ENCODE measurements at places on chromosomes 12 and 14.
A peak's percentile ranks its signal among the peaks of the same experiment; 100 is the strongest.

GRCh38 chr12:47021298-47021697, 58.1 kb upstream of the PCED1B start:
- DNase-seq, result peak; percentile 77

GRCh38 chr14:75260025-75260763, 18.4 kb upstream of the FOS start:
- no peak for DNase-seq

DNA sequence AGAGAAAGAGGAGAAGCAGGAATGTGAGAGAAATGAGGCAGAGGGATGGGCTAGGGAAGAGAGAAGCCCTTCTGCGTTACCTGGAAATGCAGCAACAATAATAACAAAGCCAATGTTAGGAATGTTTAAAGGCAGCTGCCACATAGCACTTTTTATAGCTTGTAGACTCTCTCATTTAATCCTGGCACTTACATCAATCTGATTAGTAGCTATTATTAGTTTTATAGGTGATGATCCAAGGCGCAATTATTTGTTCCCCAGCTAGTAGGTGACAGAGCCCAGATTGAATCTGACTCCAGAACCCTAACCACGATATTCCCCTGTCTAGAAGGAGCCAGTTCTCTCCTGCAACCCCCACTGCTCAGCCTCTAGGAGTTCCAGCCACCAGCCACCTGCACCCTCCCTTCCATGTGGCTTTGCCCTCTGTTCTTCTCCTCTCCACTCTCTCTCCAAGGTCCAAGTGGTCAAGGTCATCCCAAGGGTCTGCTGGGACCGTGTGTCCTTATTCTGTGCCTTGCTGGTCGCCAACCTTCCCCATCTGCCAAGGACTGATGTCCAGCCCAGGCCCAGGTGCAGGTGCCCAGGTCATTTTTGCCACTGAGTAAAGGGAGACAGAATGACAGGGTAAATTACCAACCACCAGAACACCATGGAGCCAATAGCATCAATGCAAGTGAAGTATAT, 29.4 kb upstream of the CIPC start:
- no peak for DNase-seq

- no peak for DNase-seq
Measured at GRCh38 chr12:122250047-122250446, 16.2 kb downstream of the VPS33A start.

GRCh38 chr14:102625564-102626296, 33.3 kb downstream of the RCOR1 start:
- no peak for DNase-seq

GRCh38 chr14:59148334-59148900, 40.0 kb upstream of the DAAM1 start:
- peak; percentile 33 for DNase-seq

GRCh38 chr14:33602396-33602795, 348.5 kb downstream of the EGLN3 start:
- no peak for DNase-seq

DNA sequence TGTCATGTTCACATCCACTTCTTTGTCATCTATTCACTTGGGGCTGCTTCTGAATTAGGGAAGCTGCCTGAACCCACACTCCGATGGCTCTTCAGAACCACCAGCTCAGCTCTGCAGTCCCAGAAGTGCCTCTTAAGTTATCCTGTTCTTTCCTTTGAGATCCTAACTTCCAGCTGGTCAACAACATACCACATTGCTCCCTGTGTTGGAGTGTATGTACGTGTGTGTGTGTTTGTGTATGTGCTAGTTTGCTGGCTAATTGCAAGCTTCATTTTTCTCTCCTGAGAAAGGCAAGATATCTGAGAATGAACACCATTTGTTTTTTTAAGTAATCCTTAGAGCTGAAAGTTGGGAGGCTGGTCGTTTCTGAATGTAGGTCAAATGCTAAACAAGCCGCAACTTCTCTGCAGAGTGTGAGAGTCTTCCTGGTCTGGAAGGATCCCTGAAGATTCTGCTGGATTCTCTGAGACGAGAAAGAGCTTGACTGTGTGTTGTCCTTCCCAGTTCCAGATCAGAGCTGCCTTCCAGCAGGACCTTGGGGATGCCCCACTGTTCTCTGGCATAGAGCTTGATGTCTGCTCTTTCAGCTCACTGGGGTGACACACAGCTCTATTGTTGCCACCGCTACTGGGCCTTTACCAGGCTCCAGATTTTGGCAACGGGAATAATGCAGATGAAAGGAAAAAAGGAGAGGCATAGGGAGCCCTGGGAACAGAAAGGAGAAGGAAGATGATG, 839 bp downstream of the GSG1 start:
- no peak for DNase-seq

- DNase-seq, result peak; percentile 79
Measured at GRCh38 chr12:120235369-120236323, 29.9 kb downstream of the PXN start.

DNA sequence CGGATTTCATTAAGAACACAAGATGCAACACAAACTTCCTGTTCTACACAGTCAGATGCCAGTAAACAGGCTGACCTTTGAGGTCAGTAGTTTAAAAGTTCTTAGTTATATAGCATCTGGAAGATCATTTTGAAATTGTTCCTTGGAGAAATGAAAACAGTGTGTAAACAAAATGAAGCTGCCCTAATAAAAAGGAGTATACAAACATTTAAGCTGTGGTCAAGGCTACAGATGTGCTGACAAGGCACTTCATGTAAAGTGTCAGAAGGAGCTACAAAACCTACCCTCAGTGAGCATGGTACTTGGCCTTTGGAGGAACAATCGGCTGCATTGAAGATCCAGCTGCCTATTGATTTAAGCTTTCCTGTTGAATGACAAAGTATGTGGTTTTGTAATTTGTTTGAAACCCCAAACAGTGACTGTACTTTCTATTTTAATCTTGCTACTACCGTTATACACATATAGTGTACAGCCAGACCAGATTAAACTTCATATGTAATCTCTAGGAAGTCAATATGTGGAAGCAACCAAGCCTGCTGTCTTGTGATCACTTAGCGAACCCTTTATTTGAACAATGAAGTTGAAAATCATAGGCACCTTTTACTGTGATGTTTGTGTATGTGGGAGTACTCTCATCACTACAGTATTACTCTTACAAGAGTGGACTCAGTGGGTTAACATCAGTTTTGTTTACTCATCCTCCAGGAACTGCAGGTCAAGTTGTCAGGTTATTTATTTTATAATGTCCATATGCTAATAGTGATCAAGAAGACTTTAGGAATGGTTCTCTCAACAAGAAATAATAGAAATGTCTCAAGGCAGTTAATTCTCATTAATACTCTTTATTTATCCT, 13.5 kb downstream of the PTGER2 start:
- no peak for DNase-seq

GRCh38 chr12:54075974-54076373, 22.3 kb downstream of the HOXC4 start:
- no peak for DNase-seq

DNA sequence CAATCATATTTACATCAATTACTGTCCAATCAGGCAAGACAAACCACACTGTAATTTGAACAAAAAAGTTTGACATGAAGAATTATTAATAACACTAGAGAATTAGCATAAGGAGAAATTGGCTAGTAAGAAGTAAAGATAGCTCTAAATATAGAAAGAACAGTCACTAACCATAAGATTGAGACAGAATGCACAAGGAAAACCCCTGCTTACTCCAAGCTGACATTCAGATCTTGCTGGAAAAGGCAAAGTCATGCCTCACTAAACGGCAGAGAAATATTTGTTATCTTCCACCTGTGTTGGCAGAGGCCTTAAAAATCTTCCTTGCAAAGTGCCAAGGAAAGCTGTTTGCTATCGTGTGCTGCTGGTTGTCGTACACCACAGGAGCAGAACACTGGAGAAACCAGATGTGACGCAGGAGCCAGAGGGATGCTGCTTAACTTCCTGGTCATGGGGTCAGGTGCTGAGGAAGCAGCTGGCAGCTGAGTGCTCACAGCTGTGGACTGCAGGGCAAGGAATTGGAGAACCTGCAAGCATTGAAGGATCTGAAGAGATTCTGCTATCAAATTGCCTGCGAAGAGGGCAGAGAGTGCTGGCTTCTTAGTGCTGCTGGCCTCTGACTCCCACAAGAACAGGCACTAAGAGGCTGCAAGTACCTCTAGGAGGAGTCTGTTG, 1323.3 kb downstream of the LRFN5 start:
- no peak for DNase-seq

DNA sequence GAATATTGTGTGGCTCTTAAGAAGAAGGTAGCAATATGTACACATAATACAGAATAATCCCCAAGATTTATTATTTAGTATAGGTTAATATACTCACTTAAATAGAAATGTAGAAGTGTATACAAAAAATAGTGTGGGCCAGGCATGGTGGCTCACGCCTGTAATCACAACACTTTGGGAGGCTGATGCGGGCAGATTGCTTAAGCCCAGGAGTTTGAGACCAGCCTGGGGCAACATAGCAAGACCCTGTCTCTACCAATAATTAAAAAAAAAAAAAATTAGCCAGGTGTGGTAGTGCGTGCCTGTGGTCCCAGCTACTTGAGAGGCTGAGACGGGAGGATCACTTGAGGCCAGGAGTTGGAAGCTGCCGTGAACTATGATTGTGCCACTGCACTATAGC, 15.3 kb upstream of the HVCN1 start:
- no peak for DNase-seq

- no peak for DNase-seq
Measured at GRCh38 chr14:43359317-43359716, 1147.8 kb downstream of the FSCB start.

DNA sequence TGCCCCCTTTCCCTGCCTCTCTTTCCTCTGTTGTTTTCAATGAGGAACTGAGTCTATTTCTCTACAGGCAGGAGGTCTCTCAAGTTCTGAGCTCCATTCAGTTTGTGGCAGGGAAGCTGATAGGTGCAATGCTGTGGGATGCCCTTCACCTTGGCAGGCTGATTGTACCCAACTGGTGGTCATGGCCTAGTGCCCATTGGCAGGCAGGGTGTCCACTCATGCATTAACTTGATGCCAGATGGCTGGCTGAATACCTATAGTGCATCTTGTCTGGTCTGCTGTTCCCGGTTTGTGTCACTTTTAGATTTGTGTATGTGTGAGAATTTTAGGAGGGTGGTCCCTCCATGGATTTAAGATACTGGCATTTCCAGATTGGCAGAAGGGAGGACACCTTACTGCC, 20.0 kb upstream of the ITGA5 start:
- no peak for DNase-seq

DNA sequence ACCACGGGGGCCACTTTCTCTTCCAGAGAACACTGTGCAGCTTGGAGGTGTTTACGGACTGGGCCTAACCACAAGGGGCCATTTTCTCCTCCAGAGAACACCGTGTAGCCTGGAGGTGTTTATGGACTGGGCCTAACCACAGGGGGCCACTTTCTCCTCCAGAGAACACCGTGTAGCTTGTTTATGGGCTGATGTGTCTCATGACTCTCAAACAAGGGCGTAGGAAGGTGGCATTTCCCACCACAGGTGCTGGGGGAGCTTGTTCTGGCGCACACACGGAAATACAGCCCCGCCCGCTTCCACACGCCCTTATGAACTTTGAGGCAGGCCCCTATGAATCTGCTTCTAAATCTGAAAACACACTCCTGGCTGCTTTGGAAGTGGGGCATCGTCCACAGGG, 174.6 kb upstream of the SFSWAP start:
- DNase-seq, result no peak

Data from mesendoderm (in vitro differentiated cells).